Large intestine (tissue), 12 donors: ENCODE measurements at places on chromosomes 2 and 18. TPM values are rescaled to one million over a fixed set of nuclear protein-coding genes. Genes with fewer than 3 reads are reported as not detected.

STPG4 gene
- 0.18 TPM for polyA plus RNA-seq

LIMS2 gene
- polyA plus RNA-seq: 25.0 TPM

GRCh38 chr2:154240921-154241379 is 369.2 kb downstream of the GALNT13 start:
- H3K4me3 ChIP-seq: no peak overlapping the region
- H3K36me3 ChIP-seq: no peaks in the 10 kb centered on the region
- no peak for DNase-seq
- no peaks in the 10 kb centered on the region for H3K27me3 ChIP-seq
- H3K4me1 ChIP-seq: no peaks in the 10 kb centered on the region
- H3K27ac ChIP-seq: no peak overlapping the region

GRCh38 chr18:58955001-58955400 is 90.3 kb downstream of the ZNF532 start:
- no peak for DNase-seq
- H3K27ac ChIP-seq: no peak overlapping the region
- H3K4me3 ChIP-seq: no peak overlapping the region

DNA sequence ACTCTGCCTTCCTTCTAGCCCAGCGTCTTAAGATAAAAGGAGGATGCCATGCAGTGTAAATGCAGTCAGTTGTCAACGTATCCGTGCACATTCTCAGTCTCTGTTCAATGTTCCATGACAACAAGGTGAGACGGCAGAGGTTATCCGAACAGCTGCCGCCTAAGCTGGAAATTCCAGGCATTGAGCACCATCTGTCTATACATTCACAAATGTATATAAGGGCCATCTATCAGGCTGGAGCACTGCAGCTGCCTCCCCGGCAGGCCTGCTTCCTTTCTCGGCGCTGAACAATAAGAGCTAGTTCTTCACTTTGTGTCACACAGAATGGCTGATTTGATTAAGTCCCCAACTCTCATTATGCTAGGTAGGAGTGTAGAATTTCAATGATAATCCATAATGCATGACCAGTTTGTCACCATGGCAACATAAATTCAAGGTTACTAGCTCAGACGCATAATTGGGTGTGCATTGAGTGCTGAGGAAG is 282.2 kb upstream of the SOX11 start:
- DNase-seq: no peak
- no peaks in the 10 kb centered on the region for H3K4me1 ChIP-seq
- H3K36me3 ChIP-seq: no peaks in the 10 kb centered on the region
- no peak overlapping the region for H3K4me3 ChIP-seq
- no peak overlapping the region for H3K27ac ChIP-seq
- H3K27me3 ChIP-seq: no peaks in the 10 kb centered on the region

DNA sequence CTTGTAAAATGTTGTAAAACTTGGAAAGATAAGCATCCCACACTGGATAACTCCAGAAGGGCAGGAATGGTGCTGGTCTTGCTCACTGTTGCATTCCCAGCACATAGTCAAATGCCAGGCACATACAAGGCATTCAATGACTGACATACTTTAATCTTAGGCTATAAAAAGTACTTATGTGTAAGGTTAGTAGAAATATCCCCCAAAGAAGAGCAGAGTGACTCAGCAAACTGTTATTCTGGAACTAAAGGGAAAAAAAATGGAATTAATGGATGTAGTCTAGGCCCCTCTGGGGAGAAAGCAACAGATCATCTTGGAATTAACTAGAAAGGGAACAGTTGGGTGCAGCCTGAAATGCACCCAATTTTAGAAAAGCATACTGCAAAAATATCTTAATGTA is 9.0 kb downstream of the ZBTB14 start:
- no peak overlapping the region for H3K4me3 ChIP-seq
- no peaks in the 10 kb centered on the region for H3K27me3 ChIP-seq
- no peak overlapping the region for H3K27ac ChIP-seq
- H3K36me3 ChIP-seq: peaks cover 17% of the 10 kb centered on the region

DNA sequence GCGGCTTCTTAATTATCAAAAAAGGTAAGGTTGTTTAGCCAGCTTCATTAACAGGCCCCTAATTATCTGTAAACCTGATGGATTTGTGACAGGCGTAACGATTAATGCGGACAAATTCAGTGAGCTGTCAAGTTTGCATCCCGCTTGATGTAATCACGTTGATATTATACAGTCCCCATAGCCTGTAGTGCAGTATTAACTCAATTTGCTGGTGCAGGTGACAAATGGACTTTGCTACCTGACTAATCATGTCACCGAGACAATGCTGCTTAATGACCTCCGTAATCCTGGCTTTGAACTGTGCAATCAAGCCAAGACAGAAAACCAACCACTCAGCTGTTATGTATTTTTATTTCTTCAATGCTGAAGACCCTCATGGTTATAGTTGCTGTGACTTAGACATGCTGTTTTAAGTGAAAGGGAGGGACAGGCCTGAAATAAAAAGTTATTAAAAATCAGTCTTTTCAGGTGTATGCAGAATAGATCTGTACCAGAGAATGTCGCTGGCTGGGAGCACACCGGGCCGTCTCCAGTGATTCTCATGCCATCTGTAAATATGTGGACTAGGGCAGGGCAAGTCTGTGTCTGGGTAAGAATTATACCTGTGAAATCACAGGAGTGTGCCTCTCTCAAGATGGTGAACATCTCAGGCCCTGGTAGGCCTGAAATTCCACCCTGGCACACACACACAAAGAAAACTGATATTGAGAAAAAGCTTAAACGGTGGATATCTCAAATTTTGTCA is 4.3 kb downstream of the TSHZ1 start:
- H3K36me3 ChIP-seq: no peaks in the 10 kb centered on the region
- peak; percentile 91 for DNase-seq
- H3K27ac ChIP-seq: peak overlapping the region; percentile 90
- H3K27me3 ChIP-seq: no peaks in the 10 kb centered on the region

DNA sequence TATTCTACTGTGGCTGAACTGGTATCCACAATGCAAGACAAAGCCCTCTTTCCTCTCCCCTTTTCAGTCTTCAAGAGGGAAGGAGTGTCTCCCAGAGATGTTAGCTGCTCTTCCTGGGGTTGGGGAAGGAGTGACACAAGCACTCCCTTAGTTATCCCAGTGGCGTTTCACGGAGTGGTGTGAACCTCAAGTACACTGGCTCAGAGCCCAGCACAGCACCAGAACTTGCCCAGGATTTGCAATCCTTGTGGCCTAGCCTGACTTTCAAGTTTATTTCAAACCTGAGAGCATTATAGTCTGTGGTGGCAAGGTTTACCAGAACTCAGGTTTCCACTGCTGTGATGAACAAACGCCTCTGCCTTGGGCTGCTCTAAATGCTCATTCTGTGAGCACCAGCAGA is 162.5 kb downstream of the CCDC102B start:
- H3K4me1 ChIP-seq: no peaks in the 10 kb centered on the region
- H3K36me3 ChIP-seq: no peaks in the 10 kb centered on the region
- DNase-seq: peak; percentile 4
- H3K27ac ChIP-seq: no peak overlapping the region
- no peak overlapping the region for H3K4me3 ChIP-seq
- no peaks in the 10 kb centered on the region for H3K27me3 ChIP-seq
